HS-27A (cell line): ENCODE measurements at places on chromosomes 16 and 17.

DNA sequence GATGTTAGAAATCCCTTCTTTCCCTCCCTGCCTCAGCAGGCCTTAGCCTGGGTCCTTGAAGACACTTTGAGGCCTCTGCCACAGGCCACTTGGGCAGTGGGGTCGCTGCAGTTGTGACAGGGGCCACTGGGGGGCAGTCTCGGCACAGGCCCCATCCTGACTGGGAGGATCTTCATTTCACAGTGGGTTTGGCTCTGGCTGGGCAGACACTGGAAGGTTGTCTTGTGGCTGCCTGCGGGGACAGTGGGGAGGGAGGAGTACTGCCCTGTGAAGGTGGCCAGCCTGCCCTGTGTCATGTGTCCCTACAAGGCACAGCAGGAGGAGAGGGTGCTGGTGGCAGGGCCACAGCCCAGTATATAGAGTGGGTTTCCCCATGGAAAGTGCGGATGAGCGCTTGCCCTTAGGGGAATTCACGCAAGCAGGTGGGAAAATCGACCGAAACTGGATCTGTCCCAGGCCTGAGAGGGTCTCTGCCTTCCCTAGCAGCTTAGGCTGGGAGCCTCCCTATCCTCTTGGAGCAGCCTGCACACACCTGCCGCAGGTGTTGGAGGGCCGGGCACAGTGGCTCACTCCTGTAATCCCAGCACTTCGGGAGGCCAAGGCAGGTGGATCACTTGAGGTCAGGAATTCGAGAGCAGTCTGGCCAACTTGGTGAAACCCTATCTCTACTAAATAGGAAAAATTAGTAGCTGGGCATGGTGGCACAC, 28.8 kb downstream of the GINS2 start:
- peak; percentile 12 for DNase-seq

- DNase-seq = no peak
Observed at GRCh38 chr16:51761001-51761400, 609.9 kb upstream of the SALL1 start.

GRCh38 chr16:48556243-48556912, 53.6 kb downstream of the N4BP1 start:
- DNase-seq = no peak

GRCh38 chr17:13888056-13888609, 181.2 kb upstream of the COX10 start:
- DNase-seq = no peak

GRCh38 chr17:79019632-79020584, 4.1 kb upstream of the C1QTNF1 start:
- no peak for DNase-seq

DNA sequence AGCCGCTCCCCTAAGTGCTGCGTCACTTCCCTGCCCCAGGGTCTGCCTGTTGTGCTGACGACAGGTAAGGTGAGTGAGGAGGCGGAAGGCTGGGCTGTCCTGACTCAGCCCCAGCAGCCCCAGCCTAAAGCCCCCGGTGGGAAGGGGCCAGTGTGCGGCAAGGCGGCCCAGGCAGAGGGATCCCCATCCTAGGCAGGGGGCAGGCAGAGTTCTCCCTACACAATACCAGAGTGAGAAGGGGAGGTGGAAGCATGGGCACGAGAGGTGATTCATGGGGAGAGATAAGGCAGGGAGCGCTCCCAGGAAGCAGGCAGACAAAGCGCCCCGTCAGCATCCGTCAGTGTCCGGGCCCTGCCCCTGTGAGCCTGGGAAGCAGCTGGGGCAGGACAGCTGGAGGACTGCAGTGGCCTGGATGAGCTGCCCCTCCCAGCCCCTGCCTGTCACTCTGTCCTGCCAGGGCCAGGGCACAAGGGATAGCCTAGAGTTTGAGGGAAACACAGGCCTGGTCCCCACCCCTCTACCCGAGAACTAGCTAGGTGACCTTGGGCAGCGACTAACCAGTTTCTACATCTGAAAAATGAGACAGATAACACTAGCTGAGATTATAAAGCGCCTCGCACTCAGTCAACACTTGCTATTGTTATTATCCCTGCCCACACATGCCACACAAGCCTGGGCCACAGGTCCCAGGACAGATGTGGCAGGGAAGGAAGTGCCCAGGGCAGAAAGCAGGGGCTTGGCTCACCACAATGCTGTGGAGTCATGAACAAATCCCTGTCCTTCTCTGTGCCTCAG, 3.8 kb downstream of the FAM83G start:
- no peak for DNase-seq

- no peak for DNase-seq
Observed at GRCh38 chr17:19239544-19239943, 2.4 kb downstream of the EPN2 start.

DNA sequence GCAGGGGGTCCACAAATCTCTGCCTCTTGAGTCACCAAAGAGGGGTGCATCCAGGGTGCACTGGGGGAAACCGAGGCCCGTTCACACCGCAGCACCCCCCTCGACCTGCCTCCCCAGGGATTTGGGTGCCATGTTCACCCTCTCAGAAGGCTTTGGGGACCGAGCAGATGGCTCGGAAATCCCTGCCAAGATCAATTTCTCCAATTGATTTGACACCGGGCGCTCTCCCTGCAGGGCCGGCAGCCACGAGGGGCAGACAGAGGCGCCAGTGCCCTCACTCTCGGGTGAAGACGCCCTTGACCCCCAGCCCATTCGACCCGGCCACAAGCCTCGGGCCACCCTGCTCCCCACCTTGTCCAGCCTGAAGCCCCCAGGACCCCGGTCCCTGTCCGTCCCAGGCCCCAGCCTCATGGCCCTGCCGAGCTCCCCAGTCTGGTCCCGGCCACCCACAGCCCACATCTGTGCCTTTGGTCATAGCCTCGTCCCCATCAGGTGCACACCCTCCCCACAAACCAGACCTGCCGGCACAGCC, 9.3 kb downstream of the SSTR5 start:
- DNase-seq = no peak

- no peak for DNase-seq
Observed at GRCh38 chr17:40121181-40122135, at the start of gene MSL1. TSS of gene MSL1 (plus strand) at chr17:40121971. CDS start at chr17:40122613, 642 bp downstream.

GRCh38 chr16:49867796-49868668, 12.1 kb upstream of the ZNF423 start:
- no peak for DNase-seq

GRCh38 chr16:58551496-58551895, 36.2 kb downstream of the SETD6 start:
- DNase-seq = no peak

- no peak for DNase-seq
Observed at GRCh38 chr17:82775001-82775823, 23.3 kb downstream of the TBCD start.

GRCh38 chr16:75402159-75402820, 31.0 kb downstream of the CFDP1 start:
- DNase-seq = no peak

DNA sequence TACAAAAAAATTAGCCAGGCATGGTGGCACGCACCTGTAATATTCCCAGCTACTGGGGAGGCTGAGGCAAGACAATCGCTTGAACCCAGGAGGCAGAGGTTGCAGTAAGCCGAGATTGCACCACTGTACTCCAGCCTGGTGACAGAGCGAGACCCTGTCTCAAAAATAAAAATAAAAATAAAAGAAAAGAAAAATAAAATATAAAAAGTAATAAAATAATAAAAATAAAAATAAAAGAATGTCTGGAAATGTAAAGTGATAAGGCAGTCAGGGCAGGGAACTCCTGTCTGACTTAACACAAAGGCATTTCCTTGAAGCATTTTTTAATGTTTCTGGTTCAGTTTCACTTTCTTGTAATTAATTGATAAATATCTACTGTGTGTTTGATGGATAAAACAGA, 34.7 kb upstream of the DNAJA2 start:
- no peak for DNase-seq

DNA sequence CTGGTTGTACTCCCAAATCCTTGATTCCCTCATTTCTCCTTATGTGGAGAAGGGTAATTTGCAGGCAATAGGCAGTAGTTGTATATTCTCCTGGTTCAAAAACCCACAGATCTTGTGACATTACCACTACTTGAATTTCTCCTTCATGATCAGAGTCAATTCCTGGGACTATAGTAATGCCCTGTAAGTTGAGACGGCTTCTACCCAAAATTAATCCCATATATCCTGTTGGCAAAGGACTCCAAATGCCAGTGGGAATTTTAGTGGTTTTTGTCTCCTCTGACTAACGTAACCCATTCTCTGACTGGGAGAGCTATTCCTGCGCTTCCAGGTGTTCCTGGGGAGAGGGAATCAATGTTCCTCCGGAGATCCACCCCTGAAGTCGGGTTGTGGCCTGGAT, 11.6 kb upstream of the ZNF689 start:
- no peak for DNase-seq

DNA sequence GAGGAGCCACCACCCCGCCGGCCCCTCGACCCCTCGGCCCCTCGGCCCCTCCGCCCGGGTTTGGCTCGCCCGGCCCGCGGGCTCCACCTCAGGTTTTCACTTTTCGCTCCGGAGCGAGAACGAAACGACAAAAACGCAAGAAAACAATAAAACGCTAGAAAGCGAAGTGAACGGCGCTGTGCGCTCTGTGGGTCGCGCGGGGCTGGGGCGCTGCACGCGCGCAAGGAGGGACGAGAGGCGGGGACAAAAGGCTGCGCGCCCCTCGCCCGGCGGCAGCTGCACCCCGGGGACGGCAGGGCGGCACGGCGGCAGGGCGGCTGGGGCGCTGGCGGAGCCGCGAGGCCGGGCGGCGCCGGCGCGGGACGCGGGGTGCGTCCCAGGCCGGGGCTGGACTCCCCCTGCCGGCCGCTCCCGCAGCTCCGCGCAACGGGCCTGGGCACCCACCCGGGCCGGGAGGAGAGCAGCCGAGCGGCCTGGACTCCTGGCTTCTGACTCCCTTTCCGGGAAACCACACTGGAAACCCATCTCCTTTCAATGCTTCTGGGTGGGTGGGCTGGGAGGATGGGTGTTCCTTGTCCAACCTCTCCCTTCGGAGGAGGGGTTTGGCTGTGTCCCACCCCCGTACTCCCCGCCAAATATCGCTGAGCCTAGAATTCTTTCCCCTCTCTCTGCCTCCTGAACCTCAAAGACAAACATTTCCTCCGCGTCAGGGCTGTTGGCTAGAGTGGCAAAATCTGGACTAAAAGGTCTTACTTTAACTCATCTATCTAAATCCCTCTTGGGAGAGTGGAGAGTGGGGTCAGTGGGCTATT, 9.9 kb downstream of the TBX2 start:
- DNase-seq = no peak

GRCh38 chr16:8374586-8375231, 215.6 kb downstream of the TMEM114 start:
- no peak for DNase-seq

DNA sequence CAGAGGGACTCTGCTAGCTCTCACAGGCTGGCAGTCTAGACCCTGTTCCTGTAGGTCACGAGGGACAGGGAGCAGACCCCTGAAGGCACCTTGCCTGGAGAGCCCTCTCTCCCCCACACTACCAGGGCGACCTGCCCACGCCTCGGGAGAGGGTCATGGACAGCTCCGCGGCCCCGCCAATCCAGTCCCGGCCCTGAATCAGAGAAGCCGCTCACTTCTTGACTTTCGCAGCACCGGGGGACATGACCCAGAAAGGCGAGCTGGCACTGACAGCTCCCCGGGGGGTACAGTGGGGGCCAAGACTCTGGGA, 5.1 kb downstream of the KIFC3 start:
- DNase-seq = no peak

DNA sequence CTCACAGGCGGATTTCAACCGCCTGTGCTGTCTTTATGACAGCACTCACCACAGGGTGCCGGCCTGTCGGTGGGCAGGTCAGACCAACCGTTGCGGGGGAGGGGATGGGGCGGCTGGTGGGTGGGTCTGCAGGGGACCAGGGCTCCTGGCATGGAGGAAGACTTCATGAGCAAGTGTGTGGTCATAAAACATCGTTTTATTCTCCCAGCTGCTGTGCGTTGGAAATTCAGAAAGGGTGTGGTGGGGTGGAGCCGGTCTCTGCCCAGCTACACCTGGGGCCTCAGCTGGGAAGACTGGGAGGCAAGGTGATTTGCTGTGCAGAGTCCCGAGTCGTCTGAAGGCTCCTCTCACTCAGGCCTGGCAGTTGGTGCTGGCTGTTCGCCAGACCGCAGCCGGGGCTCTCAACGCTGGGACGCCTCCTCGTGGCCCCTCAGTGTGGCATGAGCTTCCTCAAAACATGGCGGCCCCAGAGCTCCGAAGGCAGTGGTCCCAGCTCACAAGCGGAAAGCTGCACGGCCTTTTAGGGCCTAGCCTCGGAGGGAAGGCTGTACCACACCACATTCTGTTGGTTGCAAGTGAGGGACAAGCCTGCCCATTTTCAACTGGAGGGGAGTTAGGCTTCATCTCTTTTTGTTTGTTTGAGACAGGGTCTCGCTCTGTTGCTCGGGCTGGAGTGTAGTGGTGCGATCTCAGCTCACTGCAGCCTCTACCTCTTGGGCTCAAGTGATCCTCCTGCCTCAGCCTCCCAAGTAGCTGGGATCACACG, 45.8 kb upstream of the GSE1 start:
- no peak for DNase-seq

DNA sequence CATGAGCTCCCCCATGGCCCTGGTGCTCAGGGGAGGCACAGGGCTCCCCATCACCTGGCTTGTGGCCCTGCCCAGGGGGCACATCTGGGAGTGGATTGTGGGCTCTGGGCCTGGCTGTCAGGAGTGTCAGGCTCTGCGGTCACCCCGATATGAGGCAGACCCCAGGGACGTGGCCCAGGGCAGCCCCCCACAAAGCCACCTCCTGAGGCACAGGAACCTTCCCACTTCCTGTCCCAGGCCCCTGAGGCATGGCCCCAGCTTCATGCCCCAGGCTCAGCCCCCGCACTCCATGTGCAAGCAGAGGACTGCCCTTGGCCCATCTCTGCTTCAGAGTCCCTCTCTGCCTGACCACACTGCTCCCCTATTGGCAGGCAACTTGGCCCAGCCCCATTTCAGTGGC, 160.3 kb downstream of the PCTP start:
- DNase-seq = no peak

DNA sequence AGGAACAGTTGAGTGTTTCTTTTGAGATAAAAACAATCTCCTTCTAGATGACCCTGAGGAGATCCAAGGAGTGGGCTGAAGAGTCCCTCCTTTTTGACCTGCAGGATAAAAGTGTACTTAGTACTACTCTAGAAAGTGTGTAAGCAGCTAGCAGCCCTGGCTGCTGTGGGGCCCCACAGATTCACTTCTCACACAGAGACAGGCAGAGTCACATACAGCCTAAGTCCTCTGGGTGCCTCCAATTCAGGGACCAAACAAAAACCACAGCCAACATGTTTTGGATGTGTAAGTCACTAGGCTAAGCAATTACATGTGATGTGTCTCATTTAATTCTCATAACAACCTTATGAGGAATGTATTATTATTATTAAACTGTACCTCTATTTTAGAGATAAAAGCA, 97.1 kb downstream of the TMEM100 start:
- no peak for DNase-seq

DNA sequence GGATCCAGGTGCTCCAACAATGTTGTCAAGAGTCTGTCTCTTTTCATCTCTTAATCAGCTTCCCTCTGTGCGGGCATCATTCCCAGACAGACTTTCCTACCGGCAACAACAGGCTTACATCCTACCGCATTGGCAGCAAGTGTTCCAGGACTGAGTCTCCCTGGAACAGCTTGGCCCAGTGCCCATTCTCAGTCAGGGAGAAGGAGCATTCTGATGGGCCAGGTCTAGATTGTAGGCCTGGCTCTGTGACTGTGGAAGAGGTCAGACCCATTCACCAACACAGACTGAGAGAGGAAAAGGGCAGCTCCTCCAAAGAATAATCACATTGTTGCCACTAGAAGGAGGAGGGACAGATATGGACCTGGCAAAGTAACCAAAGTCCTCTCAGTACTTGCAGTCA, 68.1 kb upstream of the TMEM132E start:
- no peak for DNase-seq
